ENCODE measurements at places on chromosomes 2 and 18. TPM values are rescaled to one million over a fixed set of nuclear protein-coding genes. Genes with fewer than 3 reads are reported as not detected.
A peak's percentile ranks its signal among the peaks of the same experiment; 100 is the strongest.

GRCh38 chr2:85988175-85988913 is 99.6 kb upstream of the ST3GAL5 start:
- no peak for DNase-seq
- H3K27ac ChIP-seq = no peak overlapping the region
- peaks cover under 1% of the 10 kb centered on the region for H3K27me3 ChIP-seq
- peaks cover 12% of the 10 kb centered on the region for H3K4me1 ChIP-seq
- H3K4me3 ChIP-seq = no peak overlapping the region
- no peaks in the 10 kb centered on the region for H3K36me3 ChIP-seq

- no peak for DNase-seq
- H3K27me3 ChIP-seq = peaks cover 77% of the 10 kb centered on the region
- H3K36me3 ChIP-seq = peaks cover 9% of the 10 kb centered on the region
- H3K4me3 ChIP-seq = no peak overlapping the region
Measured at GRCh38 chr2:66439812-66440542, 5.1 kb downstream of the MEIS1 start.

G6PC2 gene
- not detected for total RNA-seq

- no peaks in the 10 kb centered on the region for H3K27me3 ChIP-seq
- no peak overlapping the region for H3K27ac ChIP-seq
- no peak overlapping the region for H3K4me3 ChIP-seq
- DNase-seq = no peak
- H3K36me3 ChIP-seq = no peaks in the 10 kb centered on the region
- H3K4me1 ChIP-seq = no peaks in the 10 kb centered on the region
Measured at GRCh38 chr2:120904830-120905234, 169.2 kb downstream of the GLI2 start.

SERPINB12 gene
- total RNA-seq = not detected

ERFE gene
- total RNA-seq = 1.1 TPM

GRCh38 chr18:36064027-36064808 is 3.1 kb downstream of the RPRD1A start:
- peaks cover 15% of the 10 kb centered on the region for H3K36me3 ChIP-seq
- H3K27me3 ChIP-seq = no peaks in the 10 kb centered on the region
- H3K4me3 ChIP-seq = no peak overlapping the region
- no peak for DNase-seq

DNA sequence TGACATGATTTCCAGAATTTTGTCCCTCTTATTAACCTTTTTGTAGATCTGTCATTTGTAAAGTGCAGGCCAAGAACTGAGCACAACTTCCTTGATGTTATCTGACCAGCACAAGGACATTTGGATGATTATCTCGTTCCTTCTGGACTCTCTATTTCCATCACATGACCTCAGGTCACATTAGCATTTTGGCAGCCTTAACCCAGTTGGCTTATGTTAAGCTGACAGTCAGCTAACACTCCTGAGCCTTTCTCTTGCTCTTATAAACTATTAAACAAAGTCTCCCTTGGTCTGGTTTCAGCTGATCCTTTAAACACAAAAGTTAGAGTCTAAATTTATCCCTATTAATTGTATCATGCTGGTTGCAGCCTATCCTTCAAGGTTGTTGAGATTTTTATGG is 167.2 kb upstream of the RBBP8 start:
- H3K36me3 ChIP-seq = no peaks in the 10 kb centered on the region
- no peaks in the 10 kb centered on the region for H3K4me1 ChIP-seq
- H3K4me3 ChIP-seq = no peak overlapping the region
- no peak for DNase-seq

- H3K36me3 ChIP-seq = no peaks in the 10 kb centered on the region
- H3K4me3 ChIP-seq = no peak overlapping the region
- H3K4me1 ChIP-seq = no peaks in the 10 kb centered on the region
- H3K27ac ChIP-seq = no peak overlapping the region
- peaks cover 2% of the 10 kb centered on the region for H3K27me3 ChIP-seq
- no peak for DNase-seq
Measured at GRCh38 chr2:219722276-219722879, 94.9 kb downstream of the SLC4A3 start.

CPO gene
- not detected for total RNA-seq

DNA sequence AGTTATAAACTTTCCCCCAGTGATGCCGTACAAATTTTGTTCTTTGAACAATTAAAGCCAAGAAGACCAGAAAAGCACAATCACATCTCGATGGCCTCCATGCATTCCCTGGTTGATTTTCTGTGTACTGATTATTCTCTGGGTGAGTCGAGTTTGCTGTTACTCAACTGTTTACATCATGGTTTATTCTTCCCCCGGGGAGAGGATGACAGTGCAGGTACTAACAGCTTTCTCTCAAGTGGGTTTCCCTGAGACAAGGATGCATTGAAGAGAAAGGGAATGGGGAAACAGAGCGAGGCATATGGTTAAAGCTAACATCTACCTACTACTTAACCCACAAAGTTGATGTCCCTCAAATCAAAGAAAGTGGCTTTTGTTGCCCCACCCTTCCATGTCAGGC is 410.8 kb upstream of the FANCL start:
- H3K27me3 ChIP-seq = no peaks in the 10 kb centered on the region
- no peak overlapping the region for H3K4me3 ChIP-seq
- H3K4me1 ChIP-seq = no peaks in the 10 kb centered on the region
- DNase-seq = no peak

DNA sequence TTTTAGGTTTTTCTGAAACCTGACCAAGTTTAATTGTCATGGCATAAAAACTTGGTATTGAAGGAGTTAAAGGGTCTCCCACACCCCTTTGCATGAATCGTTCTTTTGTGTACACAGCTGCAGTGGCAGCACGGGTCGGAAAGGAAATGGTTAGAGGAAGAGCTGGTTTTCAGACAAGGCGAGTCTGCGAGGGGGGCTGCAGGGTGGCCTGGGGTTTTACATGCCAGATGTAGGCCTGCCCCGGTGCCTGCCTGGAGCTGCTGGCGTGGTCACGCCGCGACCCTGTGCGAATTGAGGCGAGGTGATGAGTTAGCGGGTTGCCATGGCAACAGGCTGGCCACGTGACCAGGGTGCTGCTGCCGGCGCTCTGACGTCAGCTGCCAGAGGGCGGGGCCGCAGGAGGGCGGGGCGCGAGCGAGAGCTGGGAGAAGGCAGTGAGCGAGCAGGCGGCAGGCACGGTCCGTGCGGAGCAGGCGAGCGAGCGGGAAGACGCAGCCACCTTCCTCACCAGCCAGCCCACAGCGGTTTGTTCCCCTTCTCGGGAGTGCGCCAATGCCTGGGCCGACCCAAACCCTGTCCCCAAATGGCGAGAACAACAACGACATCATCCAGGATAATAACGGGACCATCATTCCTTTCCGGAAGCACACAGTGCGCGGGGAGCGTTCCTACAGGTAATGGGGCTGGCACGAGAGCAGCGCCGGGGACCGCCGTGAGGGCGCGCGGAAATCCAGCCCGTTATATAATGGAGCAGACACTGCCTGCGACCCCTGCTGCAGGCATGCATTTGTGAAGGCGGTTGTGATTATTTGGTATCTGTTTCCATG is at the start of gene MAPRE2:
Gene MAPRE2 (plus strand): TSS at position 426 of the 827 bp plus-strand sequence. CDS start 127 bp downstream, at position 553.
- peak within 1 kb of the TSS; percentile 99 for H3K27ac ChIP-seq
- DNase-seq = peak; percentile 98
- H3K36me3 ChIP-seq = no peaks in the 10 kb centered on the region
- H3K4me1 ChIP-seq = peaks cover 51% of the 10 kb centered on the region
- no peaks in the 10 kb centered on the region for H3K27me3 ChIP-seq
- H3K4me3 ChIP-seq = peak within 1 kb of the TSS; percentile 95

- no peaks in the 10 kb centered on the region for H3K4me1 ChIP-seq
- no peaks in the 10 kb centered on the region for H3K36me3 ChIP-seq
- DNase-seq = no peak
- H3K27ac ChIP-seq = no peak overlapping the region
Measured at GRCh38 chr2:236895497-236895896, 190.2 kb upstream of the COPS8 start.

DNA sequence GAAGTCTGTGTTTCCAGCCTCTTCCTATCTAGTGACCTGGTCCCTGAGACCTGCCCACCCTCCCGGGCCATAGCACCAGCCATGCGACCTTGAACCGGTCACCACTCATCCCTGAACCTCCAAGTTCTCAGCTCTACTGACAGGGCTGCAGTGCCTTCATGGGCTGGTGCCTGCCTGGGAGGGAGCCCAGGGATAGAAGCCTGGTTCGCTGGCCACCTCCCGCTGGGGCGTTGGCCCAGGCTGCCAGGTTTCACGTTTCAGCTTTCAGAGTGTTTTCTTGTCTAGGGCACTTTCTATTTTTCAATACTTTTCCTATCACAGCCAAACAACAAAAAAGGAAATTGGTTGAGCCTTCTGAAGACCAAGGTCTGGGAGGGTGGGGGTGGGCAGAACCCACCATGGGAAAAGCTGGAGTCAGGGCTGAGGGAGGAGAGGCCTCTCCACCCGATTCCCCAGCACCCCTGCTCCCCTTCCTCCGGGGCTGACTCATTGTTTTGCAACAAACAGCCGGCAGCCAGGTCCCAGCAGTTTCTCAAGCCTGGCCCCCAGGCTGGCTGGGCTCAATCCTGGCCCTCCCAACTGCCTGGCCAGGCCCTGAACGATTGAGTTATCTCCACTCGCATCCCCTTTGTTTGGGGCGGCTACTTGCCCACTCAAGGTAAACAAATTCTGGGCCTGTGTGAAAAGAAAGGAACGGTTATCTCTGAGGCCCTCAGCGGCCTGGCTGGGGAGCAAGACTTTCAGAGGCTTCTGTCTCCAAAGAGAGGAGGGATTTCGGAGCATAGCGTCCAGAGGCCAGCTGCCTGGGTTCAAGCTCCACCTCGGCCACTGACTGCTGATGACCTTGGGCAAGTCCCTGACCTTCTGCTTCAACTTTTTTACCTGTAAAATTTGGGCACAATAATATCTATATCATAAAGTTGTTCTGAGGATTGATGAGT is 47.5 kb downstream of the ZFP36L2 start:
- H3K4me3 ChIP-seq = no peak overlapping the region
- no peaks in the 10 kb centered on the region for H3K36me3 ChIP-seq
- H3K27me3 ChIP-seq = no peaks in the 10 kb centered on the region
- peaks cover 49% of the 10 kb centered on the region for H3K4me1 ChIP-seq

AGXT gene
- not detected for total RNA-seq

PDE11A gene
- total RNA-seq = not detected

DNA sequence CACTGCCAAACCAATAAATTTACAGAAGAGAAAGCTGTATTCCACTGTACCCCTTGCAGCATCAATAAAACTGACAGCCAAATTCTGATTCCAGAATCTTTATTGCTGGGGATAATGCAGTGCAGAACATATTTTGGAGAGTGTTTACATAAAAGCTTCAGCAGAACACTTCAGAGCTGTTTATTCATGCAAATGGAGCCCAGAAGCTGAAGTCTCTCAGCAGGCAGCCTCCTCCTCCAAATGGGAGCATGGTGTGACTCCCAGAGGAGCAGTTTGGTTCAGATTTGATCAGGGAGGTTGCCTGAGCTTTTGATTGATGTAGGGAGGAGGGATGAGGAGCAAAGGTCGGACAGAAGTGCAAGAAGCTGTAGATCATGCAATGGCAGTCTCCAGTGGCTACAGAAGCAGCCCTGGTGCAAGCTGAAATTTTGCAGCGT is 22.4 kb downstream of the LHCGR start:
- no peak overlapping the region for H3K27ac ChIP-seq
- no peak for DNase-seq
- H3K36me3 ChIP-seq = no peaks in the 10 kb centered on the region
- no peaks in the 10 kb centered on the region for H3K27me3 ChIP-seq

SEH1L gene
- total RNA-seq = 112 TPM

MTCL1 gene
- 0.50 TPM for total RNA-seq

DNA sequence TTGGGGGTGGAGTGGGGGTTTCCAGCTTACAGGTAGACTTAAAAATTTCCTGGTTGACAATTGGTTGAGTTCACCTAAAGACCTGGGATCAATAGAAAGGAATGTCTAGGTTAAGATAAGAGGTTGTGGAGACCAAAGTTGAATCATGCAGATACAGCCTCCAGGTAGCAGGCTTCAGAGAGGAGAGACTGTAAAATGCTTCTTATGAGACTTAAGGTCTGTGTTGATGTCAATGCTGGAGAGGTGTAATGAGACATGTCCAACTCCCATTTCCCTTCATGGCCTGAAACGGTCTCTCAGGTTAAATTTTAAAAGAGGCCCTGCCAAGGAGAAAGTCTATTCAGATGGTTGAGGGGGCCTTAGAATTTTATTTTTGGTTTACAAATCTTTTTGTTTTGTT is 38.5 kb upstream of the RND3 start:
- H3K4me3 ChIP-seq = no peak overlapping the region
- H3K36me3 ChIP-seq = no peaks in the 10 kb centered on the region
- H3K27ac ChIP-seq = no peak overlapping the region
- no peaks in the 10 kb centered on the region for H3K27me3 ChIP-seq

FKBP1B gene
- 1.1 TPM for total RNA-seq

DPYSL5 gene
- not detected for total RNA-seq

TMEM37 gene
- not detected for total RNA-seq

DNA sequence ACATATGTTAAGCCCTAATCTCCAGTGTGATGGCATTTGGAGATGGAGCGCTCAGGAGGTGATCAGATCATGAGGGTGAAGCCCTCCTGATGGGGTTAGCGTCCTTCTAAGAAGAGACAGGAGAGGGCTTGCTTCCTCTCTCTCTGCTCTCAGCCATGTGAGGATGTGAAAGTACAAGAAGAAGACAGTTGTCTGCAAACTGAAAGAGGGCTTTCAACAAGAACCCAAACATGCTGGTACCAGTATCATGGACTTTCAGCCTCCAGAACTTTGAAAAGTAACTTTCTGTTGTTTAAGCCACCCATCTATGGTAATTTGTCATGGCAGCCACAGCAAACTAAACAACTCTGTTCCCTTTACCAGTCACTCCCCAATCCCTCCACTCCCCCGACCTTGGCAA is 47.4 kb downstream of the CACNB4 start:
- H3K4me3 ChIP-seq = no peak overlapping the region
- no peaks in the 10 kb centered on the region for H3K36me3 ChIP-seq
- H3K4me1 ChIP-seq = peaks cover 1% of the 10 kb centered on the region
- H3K27me3 ChIP-seq = peaks cover 4% of the 10 kb centered on the region
- no peak overlapping the region for H3K27ac ChIP-seq

DNA sequence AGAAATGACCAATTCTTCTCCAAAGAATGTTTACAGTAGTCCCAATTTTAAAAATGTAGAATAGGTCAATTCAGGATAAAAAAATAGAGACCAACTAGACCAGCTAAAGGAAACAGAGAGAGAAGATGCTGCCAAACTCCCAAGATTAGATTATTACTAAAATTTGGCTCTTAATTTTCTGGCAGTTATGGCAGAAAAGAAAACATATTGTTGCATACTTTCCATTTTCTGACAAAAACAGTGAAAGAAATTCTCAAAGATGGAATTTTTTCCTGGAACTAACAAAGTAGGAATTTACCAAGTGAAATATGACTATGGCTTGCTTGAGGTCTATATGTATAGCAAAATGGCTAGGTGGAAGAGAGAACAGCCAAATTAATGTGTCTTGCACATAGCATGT is 138.3 kb upstream of the STK17B start:
- no peaks in the 10 kb centered on the region for H3K36me3 ChIP-seq
- no peak overlapping the region for H3K4me3 ChIP-seq
- H3K4me1 ChIP-seq = peaks cover 8% of the 10 kb centered on the region
- H3K27me3 ChIP-seq = peaks cover 16% of the 10 kb centered on the region
- DNase-seq = no peak
- H3K27ac ChIP-seq = no peak overlapping the region

- H3K36me3 ChIP-seq = no peaks in the 10 kb centered on the region
- no peak overlapping the region for H3K4me3 ChIP-seq
- no peaks in the 10 kb centered on the region for H3K27me3 ChIP-seq
- H3K4me1 ChIP-seq = no peaks in the 10 kb centered on the region
Measured at GRCh38 chr2:235343156-235343774, 150.6 kb upstream of the AGAP1 start.

GRCh38 chr2:154402213-154402612 is 296.3 kb upstream of the KCNJ3 start:
- H3K27me3 ChIP-seq = no peaks in the 10 kb centered on the region
- H3K27ac ChIP-seq = no peak overlapping the region
- no peak overlapping the region for H3K4me3 ChIP-seq
- no peak for DNase-seq
- no peaks in the 10 kb centered on the region for H3K4me1 ChIP-seq
- no peaks in the 10 kb centered on the region for H3K36me3 ChIP-seq

All from activated T-helper 2 cell treated with anti-CD3 and anti-CD28 coated beads, Interferon-gamma antibody, Interleukin-2, Interleukin-4, amounts not matched to agents 10 μg/mL and 5 μg/mL and 100 μg/mL, durations not matched to agents 14 hours and 24 hours and 36 hours (primary cell).